Endothelial cell (in vitro differentiated cells): ENCODE measurements at places on chromosomes 3 and 15. TPM values are rescaled to one million over a fixed set of nuclear protein-coding genes. Genes with fewer than 3 reads are reported as not detected.

DNA sequence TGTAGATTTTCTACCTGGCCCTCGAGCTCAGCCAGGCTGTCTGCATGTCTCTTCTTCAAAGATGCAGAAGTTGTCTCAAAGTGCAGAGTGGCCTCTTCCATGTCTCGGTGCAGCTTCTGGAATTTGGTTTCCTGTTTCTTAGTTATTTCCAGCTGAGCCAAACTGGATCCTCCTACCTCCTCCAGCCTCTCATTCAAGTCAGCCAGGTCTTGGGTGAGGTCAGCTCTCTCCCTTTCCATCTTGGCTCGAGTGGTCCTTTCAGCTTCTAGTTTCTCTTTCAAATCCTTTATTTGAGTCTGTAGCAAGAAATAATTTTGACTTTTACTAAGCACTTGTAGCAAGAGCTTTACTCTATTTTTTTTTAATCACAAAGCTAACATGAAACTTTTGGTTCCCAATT, 81.8 kb downstream of the MYH15 start:
- H3K36me3 ChIP-seq, result peaks cover 5% of the 10 kb centered on the region
- no peaks in the 10 kb centered on the region for H3K4me1 ChIP-seq
- H3K27ac ChIP-seq, result no peak overlapping the region
- no peaks in the 10 kb centered on the region for H3K27me3 ChIP-seq
- H3K4me3 ChIP-seq, result no peak overlapping the region
- DNase-seq, result no peak

- no peak overlapping the region for H3K4me3 ChIP-seq
- H3K36me3 ChIP-seq, result no peaks in the 10 kb centered on the region
- no peak overlapping the region for H3K27ac ChIP-seq
- peaks cover 1% of the 10 kb centered on the region for H3K27me3 ChIP-seq
Observed at GRCh38 chr3:177598097-177598833, 401.0 kb upstream of the TBL1XR1 start.

CCDC80 gene
- 3.7 TPM for total RNA-seq

MAN2A2 gene
- 72.2 TPM for total RNA-seq

GRCh38 chr15:31275331-31276262, 51.0 kb upstream of the KLF13 start:
- no peak overlapping the region for H3K4me3 ChIP-seq
- no peak overlapping the region for H3K27ac ChIP-seq
- H3K27me3 ChIP-seq, result peaks cover 9% of the 10 kb centered on the region
- H3K36me3 ChIP-seq, result no peaks in the 10 kb centered on the region
- DNase-seq, result no peak

DNA sequence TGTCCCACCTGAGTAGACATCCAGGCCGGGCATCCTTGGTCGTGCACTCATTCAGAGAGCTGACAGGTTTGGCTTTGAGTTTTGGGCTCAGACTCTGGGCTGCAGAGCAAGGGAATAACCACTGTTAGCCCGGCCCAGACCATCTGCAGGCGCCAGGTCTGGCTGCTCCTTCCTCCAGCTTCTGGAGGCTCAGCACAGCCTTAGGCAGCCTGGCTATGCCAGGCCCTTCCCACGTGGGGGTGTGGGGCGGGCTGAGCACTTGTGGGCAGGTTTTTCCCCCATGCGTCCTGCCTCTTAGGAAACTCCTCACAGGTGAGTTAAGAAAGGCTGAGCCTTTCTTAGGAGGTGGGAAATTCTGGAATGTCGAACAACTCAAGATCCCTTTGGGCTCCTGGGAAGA, 11.2 kb downstream of the PLA2G4B start:
- peaks cover 12% of the 10 kb centered on the region for H3K36me3 ChIP-seq
- H3K4me3 ChIP-seq, result no peak overlapping the region
- DNase-seq, result no peak
- H3K27me3 ChIP-seq, result peaks cover 3% of the 10 kb centered on the region
- H3K4me1 ChIP-seq, result no peaks in the 10 kb centered on the region
- peak overlapping the region; percentile 30 for H3K27ac ChIP-seq

NAA80 gene
- total RNA-seq, result 17.1 TPM

GRCh38 chr3:71587958-71588357, 4.4 kb upstream of the FOXP1 start:
- H3K4me1 ChIP-seq, result peaks cover 16% of the 10 kb centered on the region
- no peaks in the 10 kb centered on the region for H3K36me3 ChIP-seq
- DNase-seq, result no peak

DNA sequence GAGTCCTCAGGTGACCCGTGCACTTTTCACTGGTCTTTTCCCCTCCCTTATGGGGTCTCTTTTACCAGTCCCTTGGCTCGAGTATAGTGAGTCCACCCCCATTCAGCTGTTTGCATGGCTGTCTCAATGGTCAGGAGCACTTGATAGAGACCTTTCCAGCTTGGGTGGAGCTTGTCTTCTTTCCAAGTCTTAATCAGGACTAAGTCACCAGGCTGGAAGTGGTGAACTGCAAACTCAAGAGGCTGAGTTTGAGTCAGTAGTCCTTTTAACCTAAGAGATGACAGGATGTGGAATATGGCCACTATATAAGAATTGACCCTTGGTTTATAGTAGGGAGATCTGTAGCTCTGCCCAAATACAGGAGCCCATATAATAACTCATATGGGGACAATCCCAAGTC, 279.7 kb downstream of the PYDC2 start:
- H3K27ac ChIP-seq, result no peak overlapping the region
- DNase-seq, result no peak
- H3K27me3 ChIP-seq, result peaks cover 2% of the 10 kb centered on the region
- no peaks in the 10 kb centered on the region for H3K4me1 ChIP-seq

DNA sequence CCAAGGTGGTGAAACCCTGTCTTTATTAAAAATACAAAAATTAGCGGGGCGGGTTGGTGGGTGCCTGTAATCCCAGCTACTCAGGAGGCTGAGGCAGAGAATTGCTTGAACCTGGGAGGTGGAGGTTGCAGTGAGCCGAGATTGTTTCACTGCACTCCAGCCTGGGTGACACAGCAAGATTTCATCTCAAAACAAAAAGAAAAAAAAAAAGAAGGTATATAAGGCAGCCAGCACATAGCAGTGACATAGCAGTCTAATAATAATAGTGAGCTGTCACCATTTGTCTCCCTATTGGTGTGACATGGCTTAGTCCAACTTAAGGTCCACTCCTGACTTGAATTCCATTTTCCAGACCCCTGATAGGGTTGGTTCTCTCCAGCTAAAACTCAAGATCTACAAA, 8.8 kb upstream of the LACTB start:
- no peaks in the 10 kb centered on the region for H3K4me1 ChIP-seq
- no peak overlapping the region for H3K27ac ChIP-seq
- H3K4me3 ChIP-seq, result no peak overlapping the region
- no peaks in the 10 kb centered on the region for H3K36me3 ChIP-seq

- DNase-seq, result no peak
- H3K4me3 ChIP-seq, result no peak overlapping the region
- H3K36me3 ChIP-seq, result no peaks in the 10 kb centered on the region
- no peak overlapping the region for H3K27ac ChIP-seq
Observed at GRCh38 chr3:103295974-103296570, 861.3 kb downstream of the ZPLD1 start.

PLA2G4E gene
- total RNA-seq, result not detected

IMPG2 gene
- 0.74 TPM for total RNA-seq

GRCh38 chr15:40439461-40439959, 1.2 kb upstream of the BAHD1 start:
- H3K4me1 ChIP-seq, result peaks cover 39% of the 10 kb centered on the region
- peak overlapping the region; percentile 90 for H3K4me3 ChIP-seq

- H3K36me3 ChIP-seq, result peaks cover 5% of the 10 kb centered on the region
- H3K27ac ChIP-seq, result no peak overlapping the region
- DNase-seq, result no peak
- H3K4me1 ChIP-seq, result no peaks in the 10 kb centered on the region
Observed at GRCh38 chr3:74122281-74122680, 492.2 kb downstream of the CNTN3 start.
